Stimulated activated CD8-positive, alpha-beta memory T cell treated with anti-CD3 and anti-CD28 coated beads, Interleukin-15, amount 100 ng/mL, for 1 hour (primary cell): ENCODE measurements at places on chromosomes 2 and 18.

DNA sequence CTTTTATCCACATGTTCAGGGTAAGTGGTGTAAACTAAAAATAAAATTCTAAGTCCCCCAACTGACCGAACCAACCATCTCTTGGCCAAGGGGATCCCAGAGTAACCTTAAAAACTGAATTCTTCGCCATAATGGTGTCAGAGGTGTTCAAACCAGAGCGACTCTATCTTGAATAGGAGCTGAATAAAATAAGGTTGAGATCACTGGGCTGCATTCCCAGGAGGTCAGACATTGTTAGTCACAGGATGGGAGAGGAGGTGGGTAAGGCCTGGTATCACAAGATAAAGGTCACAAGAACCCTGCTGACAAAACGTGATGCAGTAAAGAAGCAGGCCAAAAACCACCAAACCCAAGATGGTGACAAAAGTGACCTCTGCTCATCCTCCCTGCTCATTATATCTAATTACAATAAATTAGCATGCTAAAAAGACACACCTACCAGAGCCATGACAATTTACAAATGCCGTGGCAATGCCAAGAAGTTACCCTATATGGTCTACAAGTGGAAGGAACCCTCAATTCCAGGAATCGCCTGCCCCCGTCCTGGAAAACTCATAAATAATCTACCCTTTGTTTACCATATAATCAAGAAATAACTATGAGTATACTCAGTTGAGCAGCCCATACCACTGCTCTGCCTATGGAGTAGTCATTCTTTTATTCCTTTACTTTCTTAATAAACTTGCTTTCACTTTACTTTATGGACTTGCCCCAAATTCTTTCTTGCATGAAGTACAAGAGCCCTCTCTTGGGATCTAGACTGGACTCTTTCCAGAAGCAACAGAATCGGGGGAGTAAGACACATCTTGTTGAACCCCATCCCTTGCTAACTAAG lies 302.4 kb downstream of the STK39 start:
- no peak for DNase-seq

- DNase-seq, result no peak
These were observed 87.0 kb downstream of the MTX2 start for GRCh38 chr2:176356251-176356650.

GRCh38 chr2:74186038-74186437 lies 7.4 kb upstream of the MOB1A start:
- no peak for DNase-seq

DNA sequence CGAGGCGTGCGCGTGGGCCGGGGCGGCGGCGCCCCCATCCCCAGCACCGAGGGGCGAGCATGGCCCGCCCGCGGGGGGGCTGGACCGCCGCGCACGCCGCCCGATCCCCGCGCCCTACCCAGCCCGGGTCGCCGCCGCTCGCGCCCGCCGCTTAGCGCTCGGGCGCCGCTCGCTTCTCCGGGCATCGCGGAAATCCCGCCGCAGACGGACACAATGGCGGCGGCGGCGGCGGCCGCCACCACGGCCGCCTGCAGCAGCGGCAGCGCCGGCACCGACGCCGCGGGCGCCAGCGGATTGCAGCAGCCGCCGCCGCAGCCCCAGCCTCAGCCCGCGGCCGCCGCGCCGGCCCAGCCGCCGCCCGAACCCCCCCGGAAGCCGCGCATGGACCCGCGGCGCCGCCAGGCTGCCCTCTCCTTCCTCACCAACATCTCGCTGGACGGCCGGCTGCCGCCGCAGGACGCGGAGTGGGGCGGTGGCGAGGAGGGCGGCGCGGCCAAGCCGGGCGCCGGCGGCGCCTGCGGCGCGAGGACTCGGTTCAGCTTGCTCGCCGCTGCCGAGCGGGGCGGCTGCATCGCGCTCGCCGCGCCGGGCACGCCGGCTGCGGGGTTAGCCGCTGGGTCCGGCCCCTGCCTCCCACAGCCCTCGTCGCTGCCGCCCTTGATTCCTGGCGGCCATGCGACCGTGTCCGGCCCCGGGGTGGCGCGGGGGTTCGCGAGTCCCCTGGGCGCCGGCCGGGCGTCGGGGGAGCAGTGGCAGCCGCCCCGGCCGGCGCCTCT lies 453 bp downstream of the CABLES1 start:
- no peak for DNase-seq

GRCh38 chr2:144467502-144468137 lies 52.3 kb downstream of the ZEB2 start:
- no peak for DNase-seq

DNA sequence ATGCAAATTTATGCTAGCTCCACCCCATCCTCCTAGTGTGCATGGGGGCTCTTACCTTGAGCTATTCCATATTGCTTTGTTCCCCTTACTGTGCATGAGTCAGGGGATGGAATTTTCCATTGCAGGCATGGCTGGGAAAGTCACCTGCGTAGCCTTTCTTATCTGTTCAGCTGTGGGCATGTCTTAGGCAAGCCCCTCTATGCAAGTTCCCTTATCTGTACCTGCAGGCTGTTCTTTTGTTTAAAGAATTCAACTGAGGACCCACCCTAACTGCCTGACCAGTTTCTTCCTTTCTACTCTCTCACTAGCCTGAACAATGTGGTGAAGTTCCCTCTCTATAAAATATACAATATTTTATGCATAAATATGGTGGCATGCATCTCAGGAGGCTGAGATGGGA lies 54.2 kb upstream of the CDCA7 start:
- DNase-seq, result no peak

DNA sequence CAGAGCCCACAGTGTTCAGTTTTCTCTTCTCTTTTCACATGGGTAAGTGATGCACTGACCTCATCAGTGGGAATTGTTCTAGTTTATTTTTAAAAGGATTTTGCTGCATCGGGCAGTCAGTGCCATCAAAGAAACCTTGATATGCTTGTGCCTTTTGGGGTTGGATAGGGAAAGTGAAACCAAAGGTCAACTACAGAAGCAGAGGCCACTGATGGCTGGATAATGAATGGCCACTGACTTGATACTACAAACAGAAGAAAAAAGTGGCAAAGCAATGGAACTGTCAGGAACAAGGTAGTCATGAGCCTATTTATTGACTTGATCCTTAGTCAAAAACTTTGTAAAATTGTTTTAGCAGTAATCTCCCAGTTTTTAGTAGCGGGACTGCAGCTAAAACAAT lies 636.3 kb upstream of the ZEB2 start:
- DNase-seq, result no peak

DNA sequence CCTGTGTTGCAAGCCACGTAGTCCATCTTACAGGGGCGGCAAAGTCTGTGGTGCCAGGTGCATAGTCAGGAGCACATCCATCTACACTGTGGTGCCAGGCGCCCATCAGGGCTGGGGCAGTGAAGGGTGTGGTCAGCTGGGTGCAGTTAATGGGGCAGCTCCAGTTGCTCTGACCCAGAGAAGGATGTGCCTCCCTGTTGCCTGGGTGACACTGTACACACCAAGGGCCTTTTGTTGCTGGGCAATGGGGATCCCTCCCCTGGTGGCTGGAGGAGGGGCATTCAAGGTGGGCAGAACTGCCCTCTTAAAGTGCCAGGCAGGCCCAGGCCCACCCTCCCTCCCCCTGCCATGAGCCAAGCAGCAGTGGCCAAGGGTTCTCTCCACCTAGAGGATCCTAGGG lies 28.3 kb upstream of the IMP4 start:
- DNase-seq, result no peak

DNA sequence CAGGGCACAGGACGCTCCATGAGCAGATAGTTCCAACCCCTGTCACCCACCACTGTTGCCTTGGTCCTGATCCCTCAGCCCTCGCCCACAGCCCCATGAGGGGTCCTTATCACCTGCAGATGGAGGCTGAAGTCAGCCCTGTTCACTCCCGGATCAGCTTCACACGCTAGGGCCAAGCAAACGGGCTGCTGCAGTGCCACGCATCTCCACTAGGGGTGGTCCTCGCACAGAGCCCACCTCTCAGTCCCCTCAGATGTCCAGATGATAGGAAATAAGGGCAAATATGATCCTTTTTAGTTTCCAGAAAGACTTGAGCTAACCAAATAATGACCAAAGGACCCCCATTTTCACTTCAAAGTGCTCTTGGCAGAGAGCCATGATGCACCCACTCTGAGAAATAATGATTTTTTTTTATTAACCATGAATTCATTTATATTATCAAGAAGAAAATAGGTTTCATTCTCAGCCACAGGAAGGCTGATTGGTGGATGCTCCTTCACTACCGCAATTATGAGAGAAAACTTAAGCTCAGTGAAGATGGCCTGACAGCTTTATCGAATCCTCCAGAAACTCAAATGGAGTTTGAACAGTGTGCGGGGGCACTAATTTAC lies 71.9 kb upstream of the KLHL29 start:
- DNase-seq, result no peak

DNA sequence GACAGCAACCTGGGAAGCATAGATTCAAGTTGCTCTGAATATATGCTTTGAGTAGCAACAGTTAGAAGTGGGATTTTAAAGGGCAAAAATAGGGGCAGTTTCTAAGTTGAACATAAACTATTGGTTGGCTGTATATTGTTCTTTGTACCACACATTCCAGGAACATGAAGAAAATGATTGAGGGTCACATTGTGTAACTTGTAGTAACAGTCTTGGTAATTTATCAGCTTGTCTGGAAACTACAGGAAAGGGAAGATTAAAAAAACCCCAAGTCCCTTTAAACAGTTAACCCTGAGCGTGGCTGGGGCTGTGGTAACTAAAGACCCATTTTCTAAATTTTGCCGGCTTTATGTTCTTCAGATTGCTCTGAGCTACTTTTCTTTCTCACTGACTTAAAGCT lies 7.4 kb downstream of the PLEKHB2 start:
- DNase-seq, result no peak

DNA sequence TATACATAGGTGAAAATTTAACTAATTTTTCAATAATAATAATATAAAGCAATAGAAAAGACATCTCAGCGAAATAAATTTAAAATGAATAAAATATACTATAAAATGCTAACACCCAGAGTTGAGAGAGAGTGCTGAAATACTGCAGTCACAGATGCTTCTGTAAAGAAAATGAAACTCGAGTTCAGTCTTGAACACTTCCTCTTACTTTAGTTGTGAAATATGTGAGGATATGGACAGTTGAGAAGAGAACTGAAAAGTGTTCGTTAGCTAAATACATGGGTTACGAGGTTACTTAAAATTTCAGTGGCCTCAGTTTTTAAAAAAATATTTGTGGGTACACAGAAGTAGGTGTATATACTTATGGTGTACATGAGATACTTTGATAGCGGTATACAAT lies 106.8 kb downstream of the DNAH7 start:
- no peak for DNase-seq

DNA sequence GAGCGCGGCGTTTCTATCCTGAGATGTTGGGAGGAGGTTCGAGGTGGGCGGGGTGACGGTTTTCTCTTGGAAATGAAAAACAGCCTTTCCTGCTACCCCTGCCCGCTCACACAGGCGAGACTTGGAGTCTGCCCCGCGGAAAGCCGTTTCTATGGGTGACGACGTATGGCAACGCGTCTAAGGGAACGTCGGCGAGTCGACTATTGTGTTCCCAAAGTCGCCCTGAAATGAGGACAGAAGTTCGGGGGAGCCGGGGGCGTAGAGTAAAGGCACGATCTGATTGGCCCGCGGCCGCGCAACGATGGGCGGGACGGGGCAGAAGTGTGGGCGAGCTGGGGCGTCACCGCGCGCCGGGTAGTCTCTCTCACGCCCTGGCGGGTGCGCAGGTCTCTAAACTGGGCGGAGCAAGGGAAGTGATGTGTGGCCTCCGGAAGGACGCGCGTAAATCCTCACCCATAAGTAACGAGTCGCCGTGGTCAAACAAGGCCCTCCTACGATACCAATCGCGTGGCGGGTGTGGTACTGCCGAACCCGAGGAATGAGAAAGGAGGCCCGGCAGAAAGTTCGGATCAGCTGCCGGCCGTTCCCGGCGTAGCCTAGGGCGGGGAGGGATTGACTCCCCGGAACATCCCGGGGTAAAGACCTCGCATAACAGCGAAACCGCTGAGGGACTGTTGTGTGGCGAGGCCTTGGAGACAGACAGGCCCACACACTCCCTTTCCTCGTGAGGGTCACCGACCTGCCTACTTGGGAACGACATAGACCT lies 89.6 kb downstream of the FAM161A start:
- DNase-seq, result peak; percentile 91

DNA sequence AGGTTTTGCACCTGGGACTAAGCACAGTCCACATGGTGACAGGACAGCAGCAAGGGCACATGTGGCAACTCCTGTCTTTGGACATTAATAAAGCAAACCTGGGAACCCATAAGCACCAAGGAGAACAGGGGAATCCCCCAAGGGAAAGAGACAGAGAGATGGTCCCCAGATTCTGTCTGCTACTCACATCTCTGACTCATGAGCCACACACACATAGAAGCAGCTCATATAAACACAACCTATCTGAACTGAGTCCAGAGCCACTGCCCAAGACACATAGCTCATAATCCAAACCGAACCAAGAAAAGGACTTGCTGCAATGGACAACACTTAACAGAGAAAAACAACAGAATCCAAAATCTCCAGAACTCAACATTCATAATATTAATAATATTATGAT lies 82.5 kb downstream of the OSBPL1A start:
- no peak for DNase-seq

DNA sequence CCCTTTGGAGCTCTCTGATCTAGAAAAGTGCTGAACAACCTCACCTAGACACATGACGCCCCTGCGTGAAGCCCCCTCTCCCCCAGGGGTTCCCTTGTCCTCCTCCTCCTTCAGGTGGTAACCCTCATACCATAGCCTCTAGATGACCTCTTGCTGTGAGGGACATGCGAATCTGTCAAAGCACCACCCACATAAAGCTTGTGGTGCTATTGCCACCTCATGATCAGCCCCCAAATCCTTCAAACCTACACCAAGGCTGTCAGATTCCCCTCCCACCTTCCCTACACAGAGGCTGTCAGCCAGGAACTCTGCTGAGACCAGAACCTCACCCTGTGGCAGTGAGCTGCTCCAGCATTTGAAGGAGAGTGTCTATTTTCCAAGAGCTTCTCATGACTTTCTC lies 43.1 kb upstream of the TEX51 start:
- no peak for DNase-seq

DNA sequence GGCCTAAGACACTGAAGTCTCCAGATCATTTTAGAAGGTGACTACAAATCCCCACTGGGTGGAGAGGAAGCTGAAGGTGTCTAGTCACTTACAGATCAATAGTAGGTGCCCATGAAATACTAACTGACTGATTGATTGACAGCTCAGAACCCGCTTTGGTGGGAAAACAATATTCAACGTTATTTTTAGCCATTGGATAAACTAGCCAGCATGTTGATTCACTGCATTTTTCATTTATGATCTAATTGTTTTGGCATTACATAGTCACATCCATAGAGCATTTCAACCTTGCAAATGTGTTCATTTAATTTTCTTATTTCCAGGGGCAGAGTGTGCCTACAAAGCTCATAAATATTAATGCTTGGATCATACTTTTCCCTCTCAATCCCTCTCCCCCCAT lies 162.3 kb downstream of the MREG start:
- DNase-seq, result no peak

DNA sequence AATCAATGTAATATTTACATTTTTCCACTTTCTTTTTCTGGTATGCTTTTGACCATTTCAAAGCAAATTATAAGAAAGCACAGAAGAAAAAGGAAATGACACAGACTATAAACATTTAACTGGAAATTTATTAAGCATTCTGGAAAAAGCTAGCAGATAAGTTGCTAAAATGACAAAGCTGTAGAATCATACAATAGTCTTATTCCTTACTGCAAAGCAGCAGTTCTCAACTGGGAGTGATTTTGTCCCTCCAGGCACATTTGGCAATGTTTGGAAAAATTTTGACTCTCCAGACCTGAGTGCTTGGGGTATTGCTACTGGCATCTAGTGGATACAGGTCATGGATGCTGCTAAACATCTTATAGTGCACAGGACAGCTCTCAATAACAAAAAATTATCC lies 75.1 kb downstream of the MBD5 start:
- no peak for DNase-seq

- no peak for DNase-seq
These were observed 155.7 kb downstream of the TNS1 start for GRCh38 chr2:217847115-217847514.
